Posterior cingulate gyrus (tissue), 11 donors: ENCODE measurements at places on chromosomes 2 and 18.
A peak's percentile ranks its signal among the peaks of the same experiment; 100 is the strongest.

DNA sequence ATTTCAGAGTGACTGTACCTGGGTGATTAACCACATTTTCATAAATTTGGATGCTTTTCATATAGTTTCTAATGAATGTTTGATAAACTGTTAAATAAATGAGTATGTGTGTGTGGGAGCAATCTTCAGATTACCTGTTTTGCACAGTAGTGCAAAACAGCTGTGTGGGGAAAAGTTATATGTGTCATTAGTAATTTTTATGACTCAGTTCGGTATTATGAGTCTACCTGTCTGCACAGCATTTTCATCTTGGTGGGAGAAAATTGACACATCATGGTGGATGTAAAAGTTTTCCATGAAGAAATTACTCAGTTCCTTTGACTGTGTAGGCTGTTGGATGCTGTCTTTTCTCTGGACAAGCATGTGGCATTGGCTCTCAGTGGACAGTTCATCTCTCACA is 43.8 kb downstream of the LTBP1 start:
- DNase-seq, result no peak

DNA sequence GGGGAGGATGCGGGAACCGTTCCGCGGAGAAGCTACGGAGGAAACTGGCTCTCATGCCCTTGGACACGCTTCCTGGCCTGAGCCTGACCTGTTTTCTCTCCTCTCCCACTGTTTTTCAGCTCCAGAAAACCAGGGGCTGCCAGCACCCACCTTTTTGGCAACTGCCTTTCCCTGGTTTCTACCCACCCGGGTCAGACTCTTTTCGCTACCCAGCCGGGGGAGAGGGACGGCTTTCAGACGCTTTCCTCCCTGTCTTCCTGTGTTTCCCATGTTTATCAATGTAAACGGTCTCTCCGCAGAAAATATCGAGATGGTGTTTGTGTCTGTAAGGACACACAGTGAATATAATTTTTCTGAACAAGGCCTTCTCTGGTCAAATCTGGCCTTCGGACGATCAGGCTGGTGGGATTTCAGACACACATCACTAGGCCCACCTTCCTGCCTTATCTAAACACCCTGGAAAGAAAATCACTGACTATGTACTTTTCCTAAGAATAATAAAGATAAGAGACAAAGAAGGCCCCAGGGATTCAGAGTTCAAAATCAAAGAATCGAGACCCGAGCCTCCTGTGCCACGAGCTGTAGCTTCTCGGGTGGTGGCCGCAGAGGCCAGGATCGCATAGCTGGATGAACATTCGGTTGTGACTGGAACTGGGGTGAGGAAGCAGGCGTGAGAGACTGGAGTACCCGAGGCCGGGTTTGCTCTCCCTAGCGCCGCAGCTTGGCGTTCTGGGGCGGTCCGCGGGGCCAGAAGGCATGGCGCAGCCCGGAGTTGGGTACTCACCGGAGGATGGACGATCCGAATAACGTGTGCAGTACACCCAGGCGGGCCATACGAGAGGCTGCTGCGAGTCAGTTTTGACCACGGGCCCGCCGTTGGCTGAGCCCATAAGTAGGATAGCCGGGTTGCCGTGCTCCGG is 1.7 kb downstream of the EN1 start:
- no peak for DNase-seq

- no peak for DNase-seq
These were observed 10.6 kb downstream of the SCG2 start for GRCh38 chr2:223591596-223591995.

- DNase-seq, result no peak
These were observed 207.6 kb downstream of the MGAT5 start for GRCh38 chr2:134461511-134461910.

DNA sequence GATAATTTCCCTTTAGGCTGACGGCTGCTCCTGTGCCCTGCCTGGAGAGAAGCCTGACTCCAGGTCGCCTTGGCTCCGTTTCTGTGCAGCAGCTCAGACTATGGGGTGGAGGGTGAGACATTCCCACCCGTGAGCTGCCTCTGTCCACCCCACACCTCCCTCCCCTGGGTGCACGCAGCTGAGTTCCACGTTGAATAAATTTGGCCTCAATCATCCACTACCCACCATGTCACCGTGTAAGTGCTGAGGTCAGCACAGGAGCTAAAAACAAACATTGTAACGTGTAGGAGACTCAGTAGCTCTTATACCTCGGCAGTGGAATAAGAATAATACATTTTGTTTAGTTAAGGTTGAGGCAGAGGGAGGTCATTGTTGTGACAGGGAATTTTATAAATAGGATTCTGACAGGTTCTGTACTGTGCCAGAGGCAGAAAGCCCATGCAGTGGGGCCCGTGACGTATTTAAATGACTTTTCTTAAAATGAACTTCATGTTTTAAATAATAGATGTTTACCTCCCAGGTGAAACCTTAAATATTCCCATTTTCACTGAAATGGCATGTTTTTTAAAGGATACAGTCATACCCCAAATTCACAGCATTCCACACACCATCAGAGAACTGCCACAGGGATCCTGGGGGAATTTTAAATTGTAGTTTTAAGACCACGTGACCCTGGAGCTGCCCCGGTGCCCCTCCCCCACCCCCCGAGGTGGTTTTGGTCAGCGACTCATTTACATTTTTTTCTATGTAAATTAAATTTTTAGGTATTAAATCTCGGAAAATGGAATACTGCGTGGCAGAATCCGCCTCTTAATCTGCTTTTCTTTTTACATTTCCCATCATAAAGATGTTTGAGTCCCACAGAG is 50.2 kb downstream of the NFATC1 start:
- no peak for DNase-seq

GRCh38 chr18:2894841-2895370 is 48.1 kb downstream of the EMILIN2 start:
- no peak for DNase-seq

DNA sequence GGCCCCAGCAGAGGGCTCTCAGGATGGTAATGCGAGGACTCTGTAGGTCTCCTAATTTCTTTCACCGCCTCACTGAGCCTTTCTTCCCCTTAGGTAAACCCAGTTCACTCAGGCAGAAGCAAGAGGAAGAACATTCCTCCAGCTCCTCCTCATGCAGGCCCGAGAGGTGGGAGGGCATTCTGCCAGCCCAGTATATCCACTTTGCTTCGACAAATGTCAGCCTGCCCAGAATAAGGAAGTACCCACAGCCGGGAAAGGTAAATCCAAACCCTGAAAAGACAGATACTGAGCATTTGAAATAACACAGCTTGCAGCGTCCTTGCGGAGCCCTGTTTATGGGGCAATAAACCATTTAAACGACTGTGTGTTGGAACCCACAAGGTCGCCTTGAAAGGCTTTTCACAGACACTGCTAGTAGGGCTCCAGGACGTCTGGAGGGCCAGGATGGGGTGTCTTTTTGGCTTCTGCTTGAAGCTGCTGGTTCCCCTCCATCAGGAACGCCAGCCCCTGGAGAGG is 63.0 kb upstream of the STPG4 start:
- DNase-seq, result no peak

DNA sequence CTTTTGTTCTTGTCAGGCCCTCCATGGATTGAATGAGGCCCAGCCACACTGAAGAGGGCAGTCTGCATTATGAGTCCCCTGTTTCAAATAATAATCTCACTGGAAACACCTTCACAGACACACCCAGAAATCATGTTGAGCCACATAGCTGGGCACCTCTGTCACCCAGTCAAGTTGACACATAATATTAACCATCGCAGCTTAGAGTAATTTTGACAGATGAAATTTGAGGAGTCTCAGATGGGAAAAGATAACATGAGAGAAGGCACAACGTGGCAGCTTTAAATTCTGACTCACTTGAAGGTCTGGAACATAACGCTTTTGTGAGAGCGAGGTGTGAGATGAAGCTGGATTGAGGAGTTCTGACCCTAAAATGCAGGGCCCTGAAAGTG is 70.9 kb upstream of the TMEM87B start:
- no peak for DNase-seq

- DNase-seq, result no peak
These were observed 216.5 kb downstream of the KLHL29 start for GRCh38 chr2:23601301-23601965.

DNA sequence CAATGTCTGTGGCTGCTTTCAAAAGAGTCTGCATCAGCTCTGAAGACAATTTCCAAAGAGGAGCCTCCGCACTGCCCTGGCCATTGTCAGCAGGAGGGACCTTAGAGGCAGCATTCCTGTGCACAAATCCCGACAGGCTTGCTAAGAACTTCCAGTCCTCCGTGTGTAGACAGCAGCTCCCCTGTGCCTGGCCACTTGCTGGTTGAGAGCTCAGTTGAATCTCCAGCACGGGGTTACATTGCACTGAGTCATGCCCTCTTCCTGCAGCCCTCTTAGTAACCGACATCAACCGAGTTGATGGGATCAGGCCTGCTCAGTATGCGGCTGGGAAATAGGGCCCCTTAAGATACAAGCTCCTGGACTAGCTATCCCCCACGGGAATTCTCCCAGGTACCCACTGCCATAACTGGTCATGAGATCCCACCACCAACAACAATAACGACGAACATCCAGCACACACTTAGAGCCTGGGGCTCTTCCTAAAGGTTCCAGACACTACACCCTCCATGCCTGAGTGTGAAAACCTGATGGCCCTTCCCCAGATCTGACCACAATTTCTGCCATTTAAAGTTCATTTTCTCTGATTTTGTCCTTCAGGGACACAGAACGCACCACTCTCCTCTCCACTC is 12.0 kb downstream of the ATP6V1B1 start:
- no peak for DNase-seq

GRCh38 chr2:97966545-97967215 is 29.1 kb downstream of the TMEM131 start:
- no peak for DNase-seq

DNA sequence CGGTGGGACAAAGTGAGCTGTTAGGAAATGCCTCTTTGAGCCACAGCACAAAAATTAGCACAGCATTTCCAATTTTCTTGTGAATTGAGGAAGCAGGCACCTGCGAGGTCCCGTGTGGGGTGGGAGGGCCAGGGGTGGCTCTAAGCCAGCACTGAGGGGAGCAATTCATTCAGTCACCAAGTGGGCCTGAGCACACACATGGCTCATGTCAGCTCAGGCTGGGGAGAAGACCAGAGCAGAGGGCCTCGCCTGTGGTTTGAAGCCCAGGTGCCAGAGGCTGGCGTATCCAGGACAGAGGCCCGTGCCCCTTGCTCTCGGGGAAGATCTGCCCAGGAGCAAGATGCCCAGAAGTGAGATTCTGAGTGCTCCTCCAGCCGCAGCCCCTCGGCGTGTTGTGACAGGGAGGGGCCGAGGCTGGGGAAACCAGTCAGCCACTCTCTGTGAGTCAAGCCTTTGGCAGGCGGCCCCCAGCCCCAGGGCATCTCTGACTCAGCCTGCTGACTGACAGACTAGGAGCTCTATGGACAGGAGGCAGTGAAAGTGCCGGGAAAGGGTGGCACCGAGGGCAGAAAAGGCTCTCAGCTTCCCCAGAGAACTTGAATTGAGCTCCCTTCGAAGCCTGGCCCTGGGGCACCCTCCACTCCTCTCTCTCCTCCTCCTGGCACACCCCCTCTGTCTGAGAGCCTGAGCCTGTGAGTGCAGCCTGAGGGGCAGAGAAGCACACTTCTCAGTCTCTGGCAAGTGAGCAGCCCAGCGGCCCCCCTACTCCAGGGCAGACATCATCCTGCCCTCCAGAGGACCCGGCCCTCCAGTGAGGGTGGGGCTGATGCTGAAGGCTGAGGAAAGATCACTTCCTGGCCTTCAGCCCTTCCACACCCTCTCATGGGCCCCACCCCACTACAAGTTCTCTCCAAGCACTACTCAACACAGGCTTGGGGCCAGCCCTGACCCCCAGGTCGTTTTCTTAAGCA is 32.3 kb downstream of the CYP26B1 start:
- DNase-seq, result peak; percentile 85

GRCh38 chr2:17196380-17196779 is 321.9 kb downstream of the RAD51AP2 start:
- DNase-seq, result no peak

DNA sequence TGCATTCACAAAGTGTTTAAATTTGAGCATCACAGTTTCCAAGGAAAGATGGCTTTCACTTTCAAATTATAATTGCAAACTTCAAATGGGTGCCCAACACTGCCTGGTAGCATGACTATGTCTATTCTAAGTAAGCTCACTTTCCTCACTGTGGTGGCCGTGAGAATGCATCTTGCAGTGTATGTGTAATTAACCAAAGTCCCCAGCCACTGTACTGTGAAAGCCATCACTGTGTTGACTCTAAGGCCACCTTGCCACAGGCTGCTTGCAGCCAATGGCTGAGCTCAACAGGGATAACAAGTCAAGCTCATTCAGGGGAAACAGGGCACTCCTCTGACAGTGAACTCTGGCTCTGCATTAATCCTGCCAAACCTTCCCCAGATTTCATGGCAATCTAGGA is 43.3 kb upstream of the LGALSL start:
- no peak for DNase-seq

- DNase-seq, result no peak
These were observed 21.6 kb downstream of the DARS1 start for GRCh38 chr2:135963841-135964240.
